Activated naive CD8-positive, alpha-beta T cell treated with anti-CD3 and anti-CD28 coated beads, Interleukin-2, amount 10 ng/mL, durations not matched to agents 7 days and 5 days (primary cell): ENCODE measurements at places on chromosomes 5 and 9.

DNA sequence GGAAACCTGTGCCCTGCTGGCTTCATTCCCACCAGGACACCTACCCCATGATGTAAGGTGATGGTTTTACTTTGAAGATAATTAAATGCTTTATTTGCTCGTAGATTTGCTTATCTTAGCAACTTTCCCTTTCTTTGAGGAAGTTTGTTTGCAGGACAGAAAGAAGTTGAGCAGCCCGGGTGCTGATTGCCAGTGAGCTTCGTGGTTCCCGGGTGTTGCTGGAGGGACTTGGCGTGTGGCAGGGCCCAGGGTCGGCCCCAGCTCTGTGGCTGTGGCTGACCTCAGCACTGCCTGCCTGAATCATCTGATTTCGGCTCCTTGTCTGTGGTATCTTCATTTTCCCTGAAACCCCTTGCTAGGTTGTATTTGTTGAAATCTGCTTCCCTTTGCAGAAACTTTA lies 8.7 kb downstream of the POMT1 start:
- H3K4me1 ChIP-seq, result no peaks in the 10 kb centered on the region
- H3K4me3 ChIP-seq, result no peak overlapping the region
- peaks cover 6% of the 10 kb centered on the region for H3K36me3 ChIP-seq

DNA sequence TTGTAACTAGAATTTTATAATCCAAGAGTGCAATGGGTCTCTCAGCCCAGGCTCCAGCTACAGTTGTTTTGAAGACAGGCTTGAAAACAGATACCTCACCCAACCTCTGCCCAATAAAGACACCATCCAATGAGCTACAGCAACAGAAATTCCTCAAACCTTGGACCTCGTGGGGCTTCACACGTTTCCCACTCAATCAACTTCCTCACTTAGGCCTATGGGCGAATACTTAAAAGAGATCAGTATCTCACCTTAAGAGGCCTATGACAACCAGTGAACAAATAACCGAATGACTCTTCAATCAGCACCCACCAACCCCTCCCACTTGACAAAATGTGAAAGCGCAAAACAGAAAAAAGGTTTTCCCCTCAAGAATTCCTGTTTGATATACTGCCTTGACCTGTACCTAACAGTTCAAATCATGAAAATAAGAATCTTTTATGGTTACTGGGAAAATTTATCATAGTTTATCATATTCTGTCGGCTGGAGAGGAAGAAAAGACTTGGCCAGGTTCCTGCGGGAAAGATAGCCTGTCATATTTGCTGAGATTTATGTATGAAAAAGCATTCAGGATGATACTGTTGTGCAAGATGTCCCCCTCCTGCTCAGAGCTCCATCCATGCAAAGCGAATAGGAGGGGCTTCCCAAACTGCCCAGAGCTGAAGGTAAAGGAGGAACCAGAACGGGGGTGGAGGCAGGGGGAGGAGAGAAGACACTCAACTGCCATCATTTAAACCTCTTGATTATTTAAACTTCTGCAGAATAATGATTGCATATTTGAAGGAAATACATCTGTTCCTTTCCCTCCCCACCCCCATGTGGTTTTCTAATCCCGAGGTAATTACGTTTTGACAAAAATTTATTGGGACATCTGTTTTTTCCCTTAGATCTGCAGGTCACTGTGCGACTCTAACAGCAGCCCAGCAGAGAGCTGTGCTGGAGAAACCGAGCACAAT lies 256.3 kb downstream of the NFIB start:
- DNase-seq, result no peak
- H3K36me3 ChIP-seq, result no peaks in the 10 kb centered on the region
- no peak overlapping the region for H3K27ac ChIP-seq
- no peaks in the 10 kb centered on the region for H3K27me3 ChIP-seq
- no peak overlapping the region for H3K4me3 ChIP-seq

DNA sequence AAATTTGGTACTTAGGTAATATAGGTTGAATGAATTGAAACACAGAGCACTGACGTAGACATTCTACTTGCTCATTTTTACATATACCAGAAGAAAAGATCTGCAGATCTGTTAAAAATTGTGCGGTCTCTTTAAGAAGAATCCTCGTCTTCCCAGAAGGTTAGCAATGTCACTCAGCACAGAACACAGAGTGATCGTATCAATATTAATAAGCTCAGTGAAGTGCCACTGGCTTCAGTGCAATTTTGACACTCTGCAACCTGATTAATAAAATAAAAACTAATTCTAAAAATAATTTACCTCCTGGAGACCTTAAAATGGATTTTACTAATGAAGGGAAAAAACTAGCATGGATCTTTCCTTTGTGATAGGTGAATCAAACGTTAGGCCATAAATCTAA lies 356.1 kb upstream of the DMAC1 start:
- no peaks in the 10 kb centered on the region for H3K36me3 ChIP-seq
- no peak overlapping the region for H3K4me3 ChIP-seq
- H3K27ac ChIP-seq, result no peak overlapping the region
- DNase-seq, result no peak
- H3K4me1 ChIP-seq, result no peaks in the 10 kb centered on the region

- DNase-seq, result no peak
- H3K27me3 ChIP-seq, result no peaks in the 10 kb centered on the region
- H3K4me1 ChIP-seq, result no peaks in the 10 kb centered on the region
- no peak overlapping the region for H3K27ac ChIP-seq
- H3K36me3 ChIP-seq, result no peaks in the 10 kb centered on the region
Measured at GRCh38 chr5:9265441-9266287, 280.2 kb downstream of the SEMA5A start.

GRCh38 chr5:67515020-67515689 lies 318.6 kb upstream of the CD180 start:
- H3K27ac ChIP-seq, result peak overlapping the region; percentile 91
- peak overlapping the region; percentile 54 for H3K4me3 ChIP-seq
- DNase-seq, result peak; percentile 51
- peaks cover 3% of the 10 kb centered on the region for H3K27me3 ChIP-seq
- peaks cover 49% of the 10 kb centered on the region for H3K4me1 ChIP-seq
